Cerebellar cortex (tissue), 1 donor: ENCODE measurements at places on chromosomes 5 and 9.

GRCh38 chr9:25207402-25208195 lies 470.6 kb downstream of the TUSC1 start:
- DNase-seq, result no peak

DNA sequence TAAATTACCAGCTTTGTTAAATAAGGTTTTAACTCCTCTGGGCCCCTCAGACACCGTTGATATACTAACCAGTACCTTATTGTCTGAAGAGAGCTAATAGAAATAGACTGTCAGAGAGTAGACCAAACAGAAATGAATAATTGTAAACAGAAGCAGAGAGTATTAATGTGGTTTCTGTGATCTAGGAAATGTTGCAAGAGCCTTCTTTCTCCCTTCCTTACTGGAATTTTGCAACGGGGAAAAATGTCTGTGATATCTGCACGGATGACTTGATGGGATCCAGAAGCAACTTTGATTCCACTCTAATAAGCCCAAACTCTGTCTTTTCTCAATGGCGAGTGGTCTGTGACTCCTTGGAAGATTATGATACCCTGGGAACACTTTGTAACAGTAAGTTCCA lies 5.1 kb downstream of the TYRP1 start:
- no peak for DNase-seq

DNA sequence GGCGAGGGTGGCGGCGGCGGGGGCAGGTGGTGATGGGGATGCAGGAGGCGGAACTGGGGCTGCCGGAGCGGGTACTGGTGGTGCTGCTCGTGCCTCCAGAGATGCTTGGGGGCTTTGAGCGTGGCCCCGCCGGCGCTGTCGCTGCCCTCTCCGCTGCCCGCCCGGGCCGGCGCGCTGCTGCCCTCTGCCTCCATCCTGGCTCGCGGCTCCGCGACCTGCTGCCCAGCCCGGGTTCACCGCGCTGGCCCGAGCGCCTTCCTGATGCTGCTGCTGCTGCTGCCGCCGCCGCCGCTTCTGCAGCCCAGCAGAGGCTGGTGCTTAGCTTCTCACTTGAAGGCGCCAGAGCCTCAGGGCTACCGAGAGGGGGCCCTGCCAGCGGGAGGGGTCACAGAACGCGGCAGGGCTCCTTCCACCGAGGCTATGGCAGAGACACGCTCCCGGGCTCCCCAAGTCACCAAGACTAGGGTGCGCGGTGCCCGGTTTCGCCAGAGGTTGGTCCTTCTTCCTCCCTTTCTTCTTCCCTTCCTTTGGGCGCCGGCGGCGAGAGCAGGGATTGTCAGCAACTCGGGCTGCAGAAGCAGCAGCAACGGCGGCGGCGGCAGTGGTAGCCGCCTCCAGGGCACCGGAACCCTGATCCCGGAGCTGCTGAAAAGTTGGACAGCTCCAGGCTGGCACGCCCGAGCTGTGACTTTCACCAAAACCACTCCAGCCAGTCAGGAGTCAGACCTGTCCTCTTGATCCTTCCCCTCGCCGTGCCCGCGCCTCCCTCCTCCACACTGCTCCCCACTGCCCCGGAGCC lies at the start of gene PDE4D:
PDE4D (minus strand) TSS at position 298 of the 799 bp plus-strand sequence.
- no peak for DNase-seq

DNA sequence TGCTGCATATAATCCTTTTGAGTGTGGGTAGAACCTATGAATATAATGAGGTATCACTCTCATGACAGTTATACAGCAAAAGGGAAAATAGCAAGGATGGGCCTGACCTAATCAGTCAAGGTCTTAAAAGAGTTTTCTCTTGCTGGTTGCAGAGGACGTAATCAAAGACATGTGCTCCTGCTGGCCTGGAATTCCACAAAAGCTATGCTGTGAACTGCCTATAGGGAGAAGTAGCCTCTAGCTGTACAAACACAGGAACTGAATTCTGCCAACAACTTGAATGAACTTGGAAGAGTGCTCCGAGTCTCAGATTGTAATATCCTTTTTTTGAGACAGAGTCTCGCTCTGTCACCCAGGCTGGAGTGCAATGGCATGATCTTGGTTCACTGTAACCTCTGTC lies 195.6 kb downstream of the PLK2 start:
- no peak for DNase-seq

DNA sequence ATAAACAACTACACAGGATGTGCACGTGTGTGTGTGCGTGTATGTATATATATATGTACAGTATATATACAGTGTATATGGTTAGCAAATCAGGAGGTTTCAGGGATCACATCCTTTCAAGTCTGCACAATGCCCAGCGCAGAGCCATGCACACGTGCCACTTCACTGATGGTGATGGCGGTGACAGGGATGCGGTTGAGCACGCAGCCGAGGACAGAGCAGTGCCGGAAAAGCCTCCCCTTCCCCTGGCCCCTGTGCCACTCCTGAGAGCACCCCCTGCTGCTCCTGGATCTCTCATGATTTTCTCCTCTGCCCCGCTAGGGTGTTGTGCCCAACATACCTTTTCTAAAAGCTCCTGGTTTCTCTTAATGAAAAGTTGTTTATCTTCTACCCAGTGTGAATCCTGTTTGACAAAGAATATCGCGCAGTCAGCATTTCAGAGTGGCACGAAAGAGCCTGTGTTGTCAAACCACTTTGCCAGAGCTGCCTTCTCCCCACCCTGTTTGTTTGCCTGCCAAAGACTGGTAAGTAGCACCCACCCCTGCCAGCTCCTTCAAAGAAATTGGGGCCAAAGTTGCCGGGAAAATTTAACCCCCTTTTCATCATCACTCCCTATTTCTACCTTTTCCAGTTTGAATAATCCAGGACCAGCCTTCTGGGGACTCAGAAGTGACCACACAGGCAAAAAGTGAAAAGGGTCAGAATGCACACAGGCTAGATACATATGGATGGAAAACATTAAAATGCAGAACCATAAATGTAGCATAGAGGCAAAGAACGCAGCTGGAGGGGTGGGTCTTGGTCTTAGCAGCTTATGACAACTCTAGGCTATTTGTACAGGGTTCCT lies 126.2 kb upstream of the DPYSL3 start:
- no peak for DNase-seq

GRCh38 chr9:91727316-91727861 lies 222.6 kb downstream of the ROR2 start:
- peak; percentile 35 for DNase-seq

- DNase-seq, result no peak
Observed at GRCh38 chr9:37908698-37909186, 4.8 kb upstream of the SLC25A51 start.

DNA sequence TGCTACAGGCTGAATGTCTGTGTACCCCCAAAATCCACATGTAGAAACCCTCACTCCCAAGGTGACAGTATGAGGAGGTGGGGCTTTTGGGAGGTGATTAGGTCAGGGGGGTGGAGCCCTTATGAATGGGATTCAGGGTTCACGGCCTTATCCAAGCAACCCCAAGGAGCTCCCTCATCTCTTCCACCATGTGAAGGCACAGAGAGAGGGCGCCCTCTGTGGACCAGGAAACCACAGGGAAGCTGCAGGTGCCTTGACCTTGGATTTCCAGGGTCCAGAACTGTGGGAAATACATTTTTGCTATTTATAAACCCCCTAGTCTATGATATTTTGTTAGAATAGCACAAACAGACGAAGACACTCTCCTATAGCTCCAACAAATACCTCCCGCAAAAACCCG lies 53.6 kb upstream of the IRX2 start:
- no peak for DNase-seq

DNA sequence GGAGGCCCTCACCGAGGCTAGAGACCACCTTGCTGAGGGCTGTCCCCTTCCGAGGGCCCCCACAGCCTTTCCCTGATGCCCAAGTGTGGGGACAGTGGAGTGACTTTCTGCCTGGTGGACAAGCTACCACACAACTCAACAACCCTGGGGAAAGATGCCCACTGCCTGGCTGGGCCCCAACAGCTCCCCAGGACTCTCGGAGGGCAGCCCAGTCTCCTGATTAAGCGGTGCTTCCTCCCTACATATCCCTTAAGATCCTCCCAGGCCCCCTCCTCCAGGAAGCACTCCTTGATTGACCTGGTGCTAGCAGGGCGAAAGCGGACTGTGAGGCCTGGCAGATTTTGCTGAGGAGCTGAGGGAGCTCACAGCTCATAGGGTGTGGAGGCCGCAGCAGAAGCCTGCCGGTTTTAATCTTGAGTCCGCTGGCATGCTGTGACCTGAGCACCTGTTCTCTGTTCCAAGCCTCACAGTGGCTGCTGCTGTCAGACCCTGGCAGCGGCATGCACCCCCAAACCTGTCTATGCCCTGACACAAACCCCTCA lies 2.2 kb downstream of the NSMF start:
- DNase-seq, result no peak

DNA sequence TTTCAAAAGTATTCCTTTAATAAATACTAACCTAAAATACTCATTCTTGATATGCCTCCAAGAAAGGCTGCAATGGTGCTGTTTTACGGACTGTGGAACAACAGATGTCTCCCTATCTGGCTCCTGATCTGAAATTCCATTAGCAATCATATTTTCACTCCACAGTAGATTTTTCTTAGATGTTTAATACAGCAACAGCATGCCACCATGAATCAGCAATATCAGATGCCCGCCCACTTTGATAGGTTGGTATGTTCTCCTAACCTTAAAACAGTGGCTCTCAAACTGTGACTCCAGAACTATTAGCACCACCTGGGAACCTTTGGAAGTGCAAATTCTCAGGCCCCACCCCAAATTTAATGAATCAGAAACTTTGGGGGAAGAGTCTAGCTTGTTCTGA lies 110.2 kb downstream of the MLLT3 start:
- peak; percentile 18 for DNase-seq

- DNase-seq, result no peak
Observed at GRCh38 chr9:100191264-100191663, 92.2 kb downstream of the INVS start.

GRCh38 chr9:137233143-137233980 lies 2.7 kb downstream of the SLC34A3 start:
- DNase-seq, result no peak

- peak; percentile 74 for DNase-seq
Observed at GRCh38 chr5:109612278-109612905, 77.3 kb upstream of the MAN2A1 start.

DNA sequence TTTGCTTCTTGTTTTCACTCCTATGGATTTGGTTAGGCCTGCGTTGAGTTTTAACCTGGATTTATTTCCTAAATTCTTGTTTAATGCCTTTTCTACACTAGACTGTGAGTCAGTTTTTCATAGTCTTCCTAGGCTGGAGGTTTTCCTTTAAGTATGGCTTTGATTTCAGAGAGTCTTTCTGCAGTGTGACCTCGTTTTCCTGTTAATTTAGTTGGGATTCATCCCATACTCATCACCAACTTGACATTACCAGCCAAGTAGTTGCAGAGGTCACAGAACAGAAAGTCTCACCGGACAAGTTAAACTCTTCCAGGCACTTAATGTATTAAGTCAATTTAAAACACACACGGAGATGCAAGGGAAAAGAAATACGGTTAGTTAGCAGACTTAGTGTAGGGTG lies 29.7 kb upstream of the AUH start:
- no peak for DNase-seq

- DNase-seq, result no peak
Observed at GRCh38 chr5:31682025-31682424, 43.1 kb downstream of the PDZD2 start.

- no peak for DNase-seq
Observed at GRCh38 chr9:123606141-123606540, 250.1 kb downstream of the CRB2 start.

- no peak for DNase-seq
Observed at GRCh38 chr9:70988551-70988950, 132.9 kb downstream of the TRPM3 start.

GRCh38 chr9:114301798-114302565 lies 20.9 kb upstream of the ORM1 start:
- DNase-seq, result no peak

GRCh38 chr9:94685359-94685758 lies 41.1 kb upstream of the AOPEP start:
- no peak for DNase-seq

GRCh38 chr9:16532681-16533450 lies 337.6 kb downstream of the BNC2 start:
- DNase-seq, result no peak

GRCh38 chr5:133050521-133050920 lies 1.3 kb upstream of the HSPA4 start:
- DNase-seq, result no peak

DNA sequence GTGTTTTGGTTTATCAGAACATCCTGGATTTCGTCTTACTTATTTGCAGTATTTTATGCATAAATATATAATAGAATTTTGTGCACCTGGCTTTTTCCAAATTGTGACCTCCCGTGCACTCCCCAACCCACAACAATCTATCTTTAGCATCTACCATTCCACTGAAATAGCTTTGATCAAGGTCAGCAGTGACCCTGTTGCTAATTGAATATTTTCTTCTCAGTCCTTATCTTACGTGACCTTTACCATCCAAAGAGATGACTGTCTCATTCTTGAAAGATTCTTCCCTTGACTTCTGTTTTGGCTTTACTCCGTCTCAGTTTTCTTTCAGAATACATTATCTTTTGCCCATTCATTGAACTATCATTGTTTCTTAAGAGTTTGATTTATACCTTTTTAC lies 18.4 kb downstream of the NDUFS4 start:
- no peak for DNase-seq

DNA sequence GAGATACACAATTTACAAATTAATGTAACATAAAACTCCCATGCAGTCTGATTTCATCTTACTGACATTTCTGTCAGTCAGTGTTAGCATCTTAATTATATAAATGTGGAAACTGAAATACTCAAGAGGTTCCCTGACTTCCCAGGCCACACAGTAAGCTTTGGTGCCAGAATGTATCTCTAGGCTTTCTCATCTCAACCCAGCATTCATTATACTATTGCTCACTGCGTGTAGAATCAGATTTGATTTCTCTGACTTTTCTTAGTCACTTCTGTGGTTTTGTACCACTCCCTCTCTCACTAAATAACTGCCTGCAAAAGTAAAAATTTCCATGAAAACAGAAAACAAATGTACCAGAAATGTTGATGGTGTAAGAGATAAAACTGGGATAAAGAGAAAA lies 31.7 kb upstream of the CDKN2B start:
- no peak for DNase-seq
